ENCODE measurements at places on chromosomes 4 and X.

GRCh38 chrX:48989483-48989882 is 12.6 kb downstream of the GRIPAP1 start:
- DNase-seq: no peak

GRCh38 chr4:165972747-165973146 is 99.7 kb downstream of the TLL1 start:
- DNase-seq: no peak

DNA sequence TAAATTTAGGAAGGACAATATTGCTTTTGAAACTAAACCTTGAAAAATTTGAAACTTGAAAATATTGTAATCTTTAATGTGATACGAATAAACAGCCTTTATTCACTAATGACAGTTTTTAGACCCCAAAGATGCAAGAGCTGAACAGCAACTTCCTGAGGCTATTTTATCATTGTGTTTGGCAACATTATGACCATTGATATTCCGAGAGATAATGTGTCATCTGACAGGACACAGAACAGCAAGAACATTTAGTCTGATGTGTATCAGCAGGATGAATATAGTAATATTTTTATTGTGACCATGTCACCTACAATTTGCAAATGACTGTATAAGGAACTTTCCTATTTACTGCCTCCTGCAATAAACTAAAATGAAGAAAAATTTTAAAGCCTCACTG is 316.0 kb downstream of the ADAM29 start:
- no peak for DNase-seq

- DNase-seq: no peak
These were observed 235.2 kb downstream of the FRAS1 start for GRCh38 chr4:78292341-78292740.

DNA sequence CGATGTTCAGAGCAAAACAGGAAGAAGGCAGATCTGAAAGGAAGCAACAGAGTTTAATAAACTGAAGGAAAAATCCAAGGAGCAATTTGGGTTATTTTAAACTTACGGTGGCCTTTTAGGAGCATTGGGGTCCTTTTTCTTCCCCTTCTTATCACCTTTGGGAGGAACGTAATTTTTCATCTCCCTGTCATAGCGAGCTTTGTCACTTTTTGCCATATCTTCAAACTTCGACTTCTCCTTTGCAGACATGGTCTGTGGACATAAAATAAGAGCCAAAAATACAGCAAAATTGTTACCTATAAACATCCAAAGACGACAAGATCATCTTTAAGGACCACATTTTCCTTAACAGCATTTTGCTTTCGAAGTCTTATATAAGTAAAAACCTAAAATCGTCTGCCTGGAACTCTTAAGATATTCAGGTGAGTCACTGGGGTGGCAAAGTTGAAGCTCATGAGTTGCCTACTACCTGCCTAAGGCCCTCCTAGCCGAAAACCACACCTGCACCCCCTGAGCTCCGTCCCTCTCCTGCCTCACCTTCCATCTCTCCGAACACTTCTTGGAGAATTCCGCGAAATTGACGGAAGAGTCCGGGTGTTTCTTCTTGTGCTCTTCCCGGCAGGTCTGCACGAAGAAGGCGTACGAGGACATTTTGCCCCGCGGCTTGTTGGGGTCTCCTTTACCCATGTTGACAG is 1.0 kb downstream of the HMGB2 start:
- peak; percentile 50 for DNase-seq

DNA sequence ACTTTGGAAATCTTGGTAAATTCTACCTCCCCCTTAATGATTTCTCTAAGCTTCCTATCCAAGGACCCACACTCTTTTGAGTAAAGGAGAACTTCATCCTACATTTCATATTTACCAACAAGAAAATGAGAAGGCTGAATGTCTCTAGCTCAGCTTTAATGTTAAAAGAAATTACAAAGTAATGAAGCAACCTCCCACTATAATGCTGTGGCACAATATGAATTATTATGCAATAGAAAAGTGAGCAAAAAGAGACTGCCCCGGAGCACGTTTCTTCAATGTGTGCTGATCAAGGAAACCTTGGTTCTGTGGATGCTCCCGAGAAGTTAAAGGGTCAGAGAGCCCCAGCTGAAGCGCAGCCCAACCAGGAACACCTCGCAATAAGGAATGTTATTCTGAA is 9.1 kb upstream of the TBC1D1 start:
- no peak for DNase-seq

GRCh38 chrX:48864210-48864609 is 28.8 kb upstream of the PCSK1N start:
- DNase-seq: peak; percentile 1

Measured in GM23248 (cell line).